LHCN-M2 (cell line): ENCODE measurements at places on chromosomes 3 and 15. TPM values are rescaled to one million over a fixed set of nuclear protein-coding genes. Genes with fewer than 3 reads are reported as not detected.
A peak's percentile ranks its signal among the peaks of the same experiment; 100 is the strongest.

Gene BHLHE40
- 19.8 and 21.0 TPM in 2 replicates for total RNA-seq

Gene GPR171
- total RNA-seq = not detected in 2 replicates

Gene NUP210
- total RNA-seq = not detected in 2 replicates

Gene CCK
- not detected in 2 replicates for total RNA-seq

Gene GPR149
- not detected in 2 replicates for total RNA-seq

Gene LRRIQ4
- total RNA-seq = not detected in 2 replicates

GRCh38 chr15:27268923-27269322 lies 297.9 kb downstream of the GABRG3 start:
- no peak for DNase-seq

DNA sequence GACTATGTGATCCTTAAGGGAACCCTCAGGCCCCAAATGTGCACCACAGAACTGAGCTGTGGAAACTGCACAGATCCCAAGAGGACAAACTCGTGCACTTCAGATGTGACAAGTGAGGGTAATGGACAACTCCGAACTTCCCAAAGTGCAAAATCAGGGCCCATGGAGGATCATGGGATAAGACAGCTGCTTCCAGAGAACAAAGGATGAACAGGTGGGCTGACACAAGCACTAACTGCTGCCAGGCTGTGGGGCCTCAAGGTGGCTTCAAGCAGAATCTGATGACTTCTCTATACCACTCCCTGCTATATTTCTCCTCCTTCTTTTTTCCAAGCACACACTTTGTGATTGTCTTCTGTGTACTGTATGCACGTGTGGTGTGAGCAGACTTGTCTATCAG lies 5.4 kb downstream of the TARS3 start:
- DNase-seq = peak; percentile 22

DNA sequence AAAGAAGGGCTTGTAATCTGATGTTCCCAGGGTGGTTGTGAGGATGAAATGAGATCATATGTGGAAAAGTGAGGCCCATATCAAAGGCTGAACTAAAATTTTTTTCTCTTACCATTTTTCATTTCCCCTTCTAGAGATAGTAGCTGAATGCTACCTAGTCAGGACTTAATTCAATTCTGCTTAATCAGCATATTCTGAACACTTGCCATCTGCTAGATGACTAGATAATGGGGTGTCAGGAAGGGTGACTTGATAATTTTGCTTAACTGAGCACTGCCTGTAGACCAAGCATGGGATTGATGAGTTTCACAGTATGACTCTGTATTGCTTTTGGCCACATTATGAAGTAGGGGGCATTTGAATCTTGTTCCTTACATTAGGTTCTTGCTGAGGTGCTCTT lies 136.2 kb downstream of the CHST2 start:
- DNase-seq = no peak

DNA sequence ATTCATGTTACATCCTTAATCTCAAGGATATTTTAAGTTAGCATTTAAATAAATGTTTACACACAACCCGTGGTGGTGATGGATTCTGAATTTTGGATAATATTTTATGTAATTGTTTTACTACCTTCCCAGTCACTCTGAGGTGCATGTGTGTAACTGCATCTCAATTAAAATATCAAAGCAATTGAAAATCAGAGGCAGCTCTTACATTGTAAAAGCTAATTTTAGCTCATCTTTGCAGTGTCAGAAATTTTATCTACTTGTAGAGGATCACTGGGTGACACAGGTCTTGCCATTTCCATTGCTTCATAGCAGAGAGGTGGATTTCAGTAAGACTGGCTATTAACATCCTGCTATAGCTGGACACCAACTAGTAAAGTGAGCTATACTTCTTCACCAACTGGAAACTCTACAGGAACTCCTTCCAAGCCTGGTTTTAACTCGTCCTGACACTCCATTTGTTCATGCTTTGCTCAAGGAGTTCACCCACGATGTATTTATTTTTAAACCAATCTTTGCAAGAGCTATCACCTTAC lies 19.6 kb upstream of the MITF start:
- DNase-seq = no peak

- no peak for DNase-seq
These were observed 126.2 kb upstream of the PTX3 start for GRCh38 chr3:157310329-157311052.

DNA sequence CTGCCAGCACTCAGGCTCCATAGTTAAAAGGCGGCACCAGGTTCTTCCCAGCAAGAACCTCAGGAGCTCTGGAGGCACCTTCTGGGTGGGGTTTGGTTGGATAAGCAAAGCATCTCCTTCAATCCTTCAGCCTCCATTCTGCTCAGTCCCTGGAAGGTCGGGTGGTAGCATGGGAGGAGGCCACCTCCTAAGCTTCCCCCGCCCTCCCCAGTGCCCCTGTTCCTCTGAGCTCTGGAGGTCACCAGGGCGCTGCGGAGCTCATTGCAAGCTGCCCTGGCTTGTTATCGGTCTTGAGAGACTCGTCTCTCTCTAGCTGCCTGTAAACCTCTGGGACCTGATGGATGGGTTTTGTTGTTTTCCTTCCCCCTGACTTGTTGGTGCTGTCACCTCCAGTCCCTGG lies 124.8 kb downstream of the RPLP1 start:
- no peak for DNase-seq

GRCh38 chr3:40810813-40811212 lies 286.1 kb downstream of the ZNF621 start:
- DNase-seq = no peak

DNA sequence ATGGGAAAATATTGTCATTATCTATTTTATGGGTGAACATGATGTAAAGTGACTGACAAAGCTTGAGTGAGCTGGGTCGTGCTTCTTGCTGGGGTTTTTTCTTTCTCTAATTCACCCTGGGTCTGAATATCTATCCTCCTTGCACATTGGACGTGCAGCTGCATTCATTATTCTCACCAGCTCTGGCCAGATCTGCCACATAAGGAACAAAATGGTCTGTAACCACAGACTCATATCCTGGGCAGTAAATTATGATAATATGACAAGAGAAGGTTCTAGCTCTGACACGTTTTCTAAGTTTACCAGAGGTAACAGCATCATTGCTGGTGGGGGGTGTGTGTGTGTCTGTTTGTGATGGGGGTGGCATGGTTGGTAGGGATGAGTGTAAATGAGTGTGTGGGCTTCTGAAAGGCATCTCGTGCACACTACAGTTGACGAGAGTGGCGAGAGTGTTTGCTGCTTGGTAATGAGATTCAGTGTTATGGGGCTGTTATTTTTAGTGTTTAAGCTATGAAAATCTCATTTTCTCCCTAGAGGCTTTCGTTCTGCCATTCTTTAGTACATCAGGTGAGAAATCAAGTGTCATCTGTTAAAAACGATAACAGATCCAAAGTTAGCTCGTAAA lies 418.4 kb downstream of the PDCD6IP start:
- DNase-seq = no peak

DNA sequence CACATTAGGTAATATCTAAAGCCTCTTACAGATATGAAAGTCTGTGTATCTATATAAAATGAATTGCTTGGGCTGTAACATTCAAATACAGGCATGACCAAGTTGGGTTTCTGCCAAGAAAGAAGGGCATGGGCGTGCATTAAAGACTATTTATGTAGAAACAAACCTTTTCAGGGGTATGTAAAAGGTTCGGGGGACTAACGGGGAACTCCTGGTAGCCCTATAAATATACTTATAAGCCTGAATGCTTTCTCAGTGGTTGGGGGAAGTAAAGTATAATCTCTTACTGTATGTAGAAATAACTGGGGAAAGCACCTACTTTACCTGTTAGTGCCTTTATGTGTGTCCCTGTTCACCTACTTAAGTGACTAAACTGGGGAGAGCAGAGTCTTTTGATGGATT lies 154.5 kb upstream of the TBL1XR1 start:
- no peak for DNase-seq

DNA sequence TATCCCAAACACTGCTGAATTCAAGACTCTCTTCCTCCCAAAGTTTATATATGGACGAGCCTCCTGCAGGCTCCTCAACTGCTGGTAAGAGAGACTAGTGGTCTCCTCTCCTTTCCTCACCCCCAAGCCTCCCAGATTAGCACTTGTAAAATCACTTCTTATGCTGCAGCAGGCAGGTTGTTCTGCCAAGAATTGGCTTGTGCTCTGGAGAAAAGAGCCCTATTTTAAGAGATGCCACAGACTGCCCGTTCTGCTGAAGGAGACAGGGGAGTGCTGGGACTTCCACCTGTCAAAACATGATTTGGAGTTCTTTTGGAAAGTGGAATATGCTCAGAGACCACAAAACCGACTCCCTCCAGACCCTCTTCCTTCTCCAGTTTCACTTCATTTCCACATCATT lies 230.9 kb upstream of the EIF1B start:
- DNase-seq = no peak

DNA sequence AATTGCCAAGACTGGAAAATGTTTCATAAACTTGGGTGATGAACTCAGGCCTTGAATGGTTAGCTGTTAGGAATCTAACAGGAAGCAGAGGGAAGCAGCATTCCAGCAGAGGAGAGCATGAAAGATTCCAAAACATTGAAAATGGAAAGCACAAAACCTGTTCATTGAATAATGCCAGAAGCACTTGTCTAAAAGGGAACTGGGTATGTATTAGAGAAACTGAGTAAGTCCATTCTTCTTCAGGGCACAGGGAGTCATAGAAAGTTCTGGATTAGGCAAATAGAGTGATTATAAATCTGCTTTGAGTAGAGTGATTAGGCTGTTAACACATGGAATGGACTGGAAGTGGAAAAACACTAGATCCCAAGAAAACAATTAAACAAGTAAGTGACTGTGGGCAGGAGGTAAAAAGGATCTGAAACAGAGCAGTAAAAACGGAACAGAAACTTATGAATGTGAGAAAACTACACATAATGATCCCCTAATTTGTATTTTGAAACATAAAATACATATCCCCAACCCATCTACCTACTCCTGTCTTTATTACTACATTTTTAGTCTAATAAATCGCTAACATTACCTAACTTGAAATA lies 343.4 kb downstream of the TBC1D5 start:
- DNase-seq = no peak

GRCh38 chr3:195425849-195426248 lies 17.0 kb downstream of the ACAP2 start:
- no peak for DNase-seq

- no peak for DNase-seq
These were observed 84.5 kb upstream of the FNDC3B start for GRCh38 chr3:171954690-171955383.

DNA sequence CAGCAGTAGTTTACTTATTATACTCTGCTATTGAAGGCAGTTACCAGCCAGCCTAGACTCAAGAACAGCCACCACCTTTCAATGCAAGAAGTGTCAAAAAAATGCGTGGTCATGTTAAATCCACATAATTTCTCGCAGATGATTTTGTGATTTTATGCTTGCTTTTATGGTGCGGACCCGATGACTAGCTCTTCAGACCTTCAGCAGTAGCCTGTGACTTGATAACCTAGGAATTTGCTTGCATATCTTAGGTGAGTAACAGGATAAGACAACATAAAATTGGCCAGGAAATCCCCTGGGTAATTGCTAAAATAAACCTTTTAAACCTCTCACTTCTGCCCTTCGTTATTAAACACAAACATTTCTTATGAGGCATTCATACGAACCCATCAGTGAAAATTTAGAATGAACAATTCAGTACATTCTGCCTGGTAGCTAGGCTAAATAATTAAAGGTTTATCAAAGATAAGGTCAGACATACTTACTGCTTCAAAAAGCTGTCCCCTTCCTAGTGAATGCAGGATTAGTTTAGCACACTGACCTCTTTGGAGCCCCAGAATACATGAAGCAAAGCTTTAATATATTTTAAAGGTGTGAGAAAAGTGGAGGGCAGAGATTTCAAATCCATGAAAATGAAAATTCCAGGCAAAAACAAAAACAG lies 798.8 kb downstream of the OTOL1 start:
- DNase-seq = peak; percentile 97

GRCh38 chr3:176988795-176989194 lies 208.5 kb downstream of the TBL1XR1 start:
- DNase-seq = no peak

- DNase-seq = peak; percentile 58
These were observed 17.6 kb downstream of the ACAD11 start for GRCh38 chr3:132641837-132642538.

DNA sequence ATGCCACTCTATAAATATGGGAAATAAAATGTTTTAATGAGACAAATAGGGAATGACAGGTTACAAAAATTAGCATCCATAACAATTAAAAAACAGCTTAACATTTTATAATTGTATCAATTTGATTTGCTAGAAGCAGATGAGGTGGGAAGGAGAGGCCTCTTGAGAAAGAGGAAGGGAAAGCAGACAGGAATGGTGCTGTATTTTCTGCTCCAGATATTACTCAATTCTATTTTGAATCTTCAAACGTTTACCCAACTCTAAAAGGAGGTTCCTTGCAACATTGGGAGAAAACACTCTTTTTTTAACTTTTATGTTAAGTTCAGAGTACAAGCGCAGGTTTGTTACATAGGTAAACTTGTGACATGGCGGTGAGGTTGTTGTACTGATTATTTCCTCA lies 44.9 kb upstream of the ALDH1A3 start:
- DNase-seq = no peak

DNA sequence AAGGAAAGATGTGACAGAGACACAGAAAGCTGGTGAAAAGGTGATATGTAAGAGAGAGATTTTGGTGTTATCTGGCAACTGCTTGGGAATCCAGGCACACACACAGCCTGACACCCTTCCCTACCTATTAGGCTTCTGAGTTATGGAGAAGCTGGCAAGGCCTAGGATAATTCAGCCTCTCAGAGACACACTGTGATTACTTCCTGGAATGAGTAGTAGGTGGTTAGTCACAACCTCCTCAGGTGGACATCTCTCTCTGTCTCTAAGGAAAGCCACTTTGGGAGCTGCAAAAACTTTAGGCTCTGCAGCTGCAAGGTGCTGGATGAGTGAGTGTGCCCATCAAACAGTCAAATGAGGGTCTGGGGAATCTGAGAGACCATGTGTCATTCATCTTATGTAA lies 201.9 kb downstream of the PDCD6IP start:
- DNase-seq = no peak

DNA sequence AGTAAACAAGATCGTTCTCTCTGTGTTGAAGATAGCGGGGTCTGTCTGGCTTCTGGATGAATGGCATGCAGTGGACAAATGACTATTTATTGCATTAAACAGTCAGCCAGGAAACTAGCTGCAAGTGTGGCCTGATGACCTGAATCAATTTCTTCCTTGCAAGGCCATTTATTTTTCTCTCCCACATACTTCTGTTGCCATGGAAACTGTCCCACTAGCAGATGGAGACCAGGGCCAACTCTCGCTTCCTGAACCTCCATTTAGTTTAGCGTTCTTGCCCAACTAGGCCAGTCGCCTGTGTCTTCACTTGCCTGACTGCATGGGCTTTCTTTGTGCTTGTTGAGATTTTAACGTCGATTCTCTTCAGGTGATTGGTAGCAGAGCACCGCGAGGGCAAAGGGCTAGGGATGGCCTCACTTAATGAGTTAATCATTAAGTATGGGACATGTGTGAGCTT lies 27.6 kb downstream of the LMCD1 start:
- DNase-seq = no peak

DNA sequence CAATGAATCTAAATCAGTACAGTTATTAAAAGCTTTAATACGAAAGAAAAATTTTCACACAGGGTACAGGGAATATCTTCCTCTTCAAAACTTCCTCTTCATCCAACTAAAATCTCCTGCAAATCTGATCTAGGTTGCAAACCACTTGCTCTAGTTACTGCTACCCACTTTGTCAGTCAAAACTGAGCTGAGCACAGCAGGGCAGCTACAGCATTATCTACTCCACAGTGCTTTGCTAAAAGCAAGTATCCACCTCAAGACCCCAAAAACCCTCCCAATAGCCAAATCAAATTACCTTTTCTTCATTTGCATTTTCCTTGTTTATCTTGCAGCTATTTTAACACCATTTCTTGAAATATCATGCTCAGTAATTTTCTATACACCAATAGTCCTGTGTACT lies 14.7 kb downstream of the ZNF280D start:
- DNase-seq = no peak

- peak; percentile 59 for DNase-seq
These were observed 387.9 kb downstream of the ZIC1 start for GRCh38 chr3:147797095-147797494.
